ENCODE measurements at places on chromosomes 1 and 21. TPM values are rescaled to one million over a fixed set of nuclear protein-coding genes. Genes with fewer than 3 reads are reported as not detected.

GRCh38 chr1:81305997-81306452 is 494.7 kb upstream of the ADGRL2 start:
- no peak overlapping the region for H3K27ac ChIP-seq
- H3K4me3 ChIP-seq: peak overlapping the region; percentile 30
- no peaks in the 10 kb centered on the region for H3K27me3 ChIP-seq
- no peaks in the 10 kb centered on the region for H3K36me3 ChIP-seq
- H3K4me1 ChIP-seq: peaks cover 8% of the 10 kb centered on the region
- DNase-seq: peak; percentile 47

- no peak overlapping the region for H3K4me3 ChIP-seq
- no peaks in the 10 kb centered on the region for H3K27me3 ChIP-seq
- DNase-seq: no peak
- no peaks in the 10 kb centered on the region for H3K4me1 ChIP-seq
Measured at GRCh38 chr21:18987520-18988026, 584.0 kb upstream of the TMPRSS15 start.

GRCh38 chr1:198212675-198213074 is 55.9 kb downstream of the NEK7 start:
- peaks cover 20% of the 10 kb centered on the region for H3K36me3 ChIP-seq
- DNase-seq: no peak
- H3K27me3 ChIP-seq: no peaks in the 10 kb centered on the region
- no peaks in the 10 kb centered on the region for H3K4me1 ChIP-seq
- H3K27ac ChIP-seq: no peak overlapping the region
- no peak overlapping the region for H3K4me3 ChIP-seq

The GPBP1L1 gene
- 95.1 TPM for total RNA-seq
